ENCODE measurements at places on chromosomes 2 and 18.

GRCh38 chr2:116911540-116911939 is 903.0 kb upstream of the DDX18 start:
- DNase-seq, result no peak

DNA sequence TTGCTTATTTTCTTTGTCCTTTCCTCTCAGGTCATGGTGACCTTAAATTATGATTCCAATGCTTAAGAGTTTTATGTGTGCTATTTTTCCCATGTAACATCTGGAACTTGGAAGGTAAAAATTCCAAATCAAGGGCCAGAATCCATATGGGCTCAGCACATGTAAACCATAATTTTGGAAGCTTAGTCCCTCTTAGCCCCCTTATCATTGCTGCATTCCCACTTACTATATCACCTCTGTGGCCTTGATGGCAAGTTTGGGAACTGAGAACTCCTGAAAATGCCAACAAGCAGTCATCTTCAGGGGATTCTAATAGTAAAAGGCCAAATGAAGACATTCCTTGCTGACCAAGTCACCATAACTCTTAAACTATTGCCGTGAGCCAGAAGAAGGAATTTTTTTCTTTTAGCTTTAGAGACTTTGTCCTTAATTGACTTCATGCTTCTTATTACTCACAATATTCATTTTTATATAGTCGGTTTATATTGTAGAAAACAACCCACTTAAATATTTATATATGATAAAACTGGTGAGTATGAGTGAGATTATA is 251.4 kb downstream of the SLC8A1 start:
- no peak for DNase-seq

DNA sequence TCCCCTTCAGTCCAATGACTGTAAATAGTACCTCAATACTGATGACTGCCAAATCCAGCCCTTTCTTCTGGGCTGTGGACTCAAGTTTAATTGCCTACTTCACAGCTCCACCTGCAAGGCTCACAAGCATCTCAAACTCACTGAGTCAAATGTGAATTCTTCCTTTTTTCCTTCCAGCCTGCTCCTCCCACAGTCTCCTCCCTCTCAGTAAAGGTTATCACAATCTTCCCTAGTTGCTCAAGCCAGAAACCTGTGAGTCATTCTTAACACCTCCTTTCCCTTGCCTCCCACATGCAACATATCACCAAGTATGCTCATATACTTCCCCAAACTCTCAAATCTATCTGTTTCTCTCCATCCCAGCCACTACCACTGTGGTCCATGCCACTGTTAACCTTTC is 3.7 kb upstream of the MFSD6 start:
- DNase-seq, result peak; percentile 49

DNA sequence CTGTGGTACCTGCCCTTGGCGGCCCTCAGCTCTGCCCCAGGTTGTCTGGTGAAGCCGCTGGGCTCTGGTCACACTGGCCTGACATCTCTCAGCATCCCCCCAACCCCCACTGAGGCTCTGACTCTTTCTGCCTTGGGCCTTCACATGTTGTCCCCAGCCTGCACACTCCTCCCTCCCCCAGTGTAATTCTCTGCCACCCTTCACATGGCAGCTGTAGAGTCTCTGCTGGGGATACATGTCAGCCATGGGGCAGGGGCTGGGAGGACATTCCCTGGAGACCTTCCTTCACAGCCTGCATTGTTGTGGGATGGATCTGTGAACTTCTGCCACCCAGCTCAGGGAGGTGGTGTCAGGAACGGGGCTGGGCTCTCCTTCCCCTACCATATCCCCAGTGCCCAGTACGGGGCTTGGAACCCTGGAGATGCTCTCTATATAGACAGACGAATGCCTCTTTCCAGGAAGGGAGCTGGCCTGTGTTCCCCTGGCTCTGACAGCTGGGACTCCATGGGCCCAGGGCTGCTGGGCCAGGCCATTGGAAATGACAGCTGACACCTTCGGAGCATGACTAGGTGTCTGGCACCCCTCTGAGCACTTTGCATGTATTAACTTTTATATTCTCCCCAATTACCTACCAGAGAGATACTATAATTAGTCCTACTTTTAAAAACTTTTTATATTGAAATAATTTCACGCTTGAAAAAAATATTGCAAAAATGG is 151.5 kb downstream of the INHBB start:
- DNase-seq, result no peak

All from HT1080 (cell line).